ENCODE measurements at places on chromosomes 6 and 20.

GRCh38 chr6:57262488-57262887, 40.4 kb upstream of the RAB23 start:
- no peak for DNase-seq

GRCh38 chr20:1654996-1655395, 2.6 kb downstream of the SIRPG start:
- no peak for DNase-seq

GRCh38 chr6:82712826-82713225, 349.2 kb downstream of the TPBG start:
- DNase-seq = no peak

DNA sequence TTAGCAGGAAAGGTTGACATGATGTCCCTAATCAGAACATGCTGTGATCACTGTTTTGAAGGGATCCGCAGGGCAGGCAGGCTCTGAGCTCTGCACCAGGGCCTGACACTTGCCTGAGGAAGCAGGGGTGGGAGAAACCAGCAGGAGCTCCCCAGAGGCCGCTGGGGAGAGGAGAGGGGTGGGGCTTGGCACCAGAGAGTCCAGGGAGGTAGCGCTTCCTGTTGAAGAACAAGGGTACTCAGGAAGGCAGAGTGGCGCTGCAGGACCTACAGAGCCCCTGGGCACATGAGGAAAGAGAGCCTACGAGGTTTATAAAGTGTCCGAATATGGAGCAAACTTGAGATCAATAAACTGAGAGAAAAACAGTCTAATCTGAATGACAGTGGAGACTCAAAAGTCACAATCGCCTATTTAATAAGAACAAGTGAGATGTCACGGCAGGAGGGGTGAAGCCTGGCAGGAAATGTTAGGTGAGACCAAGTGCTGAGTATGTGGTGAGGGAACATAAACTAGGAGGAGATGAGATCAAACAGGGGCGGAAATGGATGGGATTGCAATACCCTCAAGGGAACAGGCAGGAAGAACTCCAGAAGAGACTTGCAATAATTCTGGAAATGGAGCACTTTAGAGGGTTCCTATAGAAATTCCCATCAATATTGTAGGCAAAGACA, 5.8 kb upstream of the TBXT start:
- DNase-seq = no peak

- no peak for DNase-seq
These were observed 136.0 kb downstream of the FNDC1 start for GRCh38 chr6:159305159-159305558.

DNA sequence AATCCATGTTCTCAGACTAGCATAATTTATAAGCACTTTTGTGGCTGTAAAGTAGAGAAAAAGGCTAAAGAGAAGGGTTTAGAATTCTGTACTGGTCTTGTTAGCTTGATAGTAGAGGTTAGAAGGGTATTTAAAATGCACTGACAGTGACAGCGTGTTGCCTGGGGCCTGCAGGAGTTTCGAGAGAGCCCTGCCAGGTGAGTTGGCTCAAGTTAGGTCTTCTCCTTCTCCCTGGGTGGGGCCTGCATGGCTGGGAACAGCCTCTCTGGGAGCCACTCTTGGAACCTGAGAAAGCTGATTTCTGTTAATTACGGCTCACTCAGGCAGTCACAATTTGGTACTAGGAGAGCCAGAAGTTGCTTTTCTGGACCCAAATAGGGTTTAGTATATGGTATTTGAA, 103.7 kb downstream of the ARID1B start:
- DNase-seq = no peak

- DNase-seq = no peak
These were observed 18.3 kb downstream of the MPC1 start for GRCh38 chr6:166364456-166364855.

- DNase-seq = no peak
These were observed 75.4 kb upstream of the LAMA2 start for GRCh38 chr6:128807577-128807976.

DNA sequence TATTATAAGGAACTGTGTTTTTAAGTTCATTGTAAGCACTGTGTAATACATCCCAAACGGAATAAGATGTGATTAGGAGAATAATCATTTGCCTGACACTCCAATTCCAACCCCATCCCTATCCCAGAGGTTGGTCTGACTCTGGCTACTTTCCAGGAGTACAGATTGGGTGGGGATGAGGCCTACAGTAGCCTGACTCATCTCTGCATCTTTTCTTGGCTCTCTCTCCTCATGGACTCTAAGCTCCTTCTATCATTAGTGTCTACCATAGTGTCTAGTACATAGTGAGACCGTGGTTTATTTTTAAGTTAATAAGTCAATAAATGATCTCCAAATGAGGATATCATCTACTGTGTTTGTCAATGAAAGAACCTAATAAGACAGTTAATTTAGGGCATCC, 92.2 kb upstream of the CNKSR3 start:
- DNase-seq = no peak

GRCh38 chr6:163720005-163720404, 305.5 kb downstream of the QKI start:
- DNase-seq = no peak

GRCh38 chr6:119331663-119332286, 17.8 kb downstream of the MAN1A1 start:
- DNase-seq = no peak

- DNase-seq = no peak
These were observed 42.7 kb downstream of the ANKRD6 start for GRCh38 chr6:89475634-89476033.

- no peak for DNase-seq
These were observed 326.7 kb upstream of the NOX3 start for GRCh38 chr6:155782320-155782731.

DNA sequence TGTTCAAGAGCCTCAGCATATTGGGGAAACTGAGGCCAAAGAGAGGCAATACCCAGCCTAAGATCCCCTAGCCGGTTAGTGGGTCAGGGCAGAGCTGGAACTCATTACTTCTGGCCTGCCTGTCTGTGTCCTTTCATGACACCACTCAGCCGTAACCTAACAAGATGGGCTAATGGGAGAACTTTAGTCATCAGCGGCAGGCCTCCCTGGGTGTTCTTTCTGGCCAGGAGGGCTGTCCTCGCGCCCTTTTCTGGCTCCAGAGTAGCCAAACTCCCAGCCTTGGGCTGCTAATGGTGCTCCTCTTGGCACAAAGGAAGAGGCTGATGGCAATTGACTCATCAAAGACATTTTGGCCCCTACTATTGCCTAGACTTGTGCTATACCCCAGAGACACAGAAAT, 76.6 kb downstream of the NCR2 start:
- DNase-seq = no peak

GRCh38 chr20:34404803-34405202, 41.7 kb downstream of the ITCH start:
- no peak for DNase-seq

GRCh38 chr20:61370841-61371303, 118.8 kb downstream of the CDH4 start:
- no peak for DNase-seq

DNA sequence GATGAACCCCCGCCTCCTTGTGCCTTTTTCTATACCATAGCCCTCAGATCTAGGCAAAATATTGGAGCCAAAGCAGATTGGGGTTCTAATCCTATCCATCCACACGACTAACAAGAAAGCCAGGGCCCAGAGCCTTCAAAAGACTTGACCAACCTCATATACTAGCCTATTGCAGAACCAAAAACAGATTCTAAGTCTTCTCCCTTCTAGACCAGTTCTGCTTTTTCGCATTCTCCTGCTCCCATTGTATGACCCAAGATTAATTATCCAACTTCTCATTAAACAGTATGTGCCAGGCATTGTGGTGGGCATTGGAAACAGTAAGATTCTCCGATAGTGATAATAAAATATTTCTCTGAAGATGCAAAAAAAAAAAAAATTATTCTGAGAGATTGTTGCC, 113.7 kb upstream of the JARID2 start:
- no peak for DNase-seq

DNA sequence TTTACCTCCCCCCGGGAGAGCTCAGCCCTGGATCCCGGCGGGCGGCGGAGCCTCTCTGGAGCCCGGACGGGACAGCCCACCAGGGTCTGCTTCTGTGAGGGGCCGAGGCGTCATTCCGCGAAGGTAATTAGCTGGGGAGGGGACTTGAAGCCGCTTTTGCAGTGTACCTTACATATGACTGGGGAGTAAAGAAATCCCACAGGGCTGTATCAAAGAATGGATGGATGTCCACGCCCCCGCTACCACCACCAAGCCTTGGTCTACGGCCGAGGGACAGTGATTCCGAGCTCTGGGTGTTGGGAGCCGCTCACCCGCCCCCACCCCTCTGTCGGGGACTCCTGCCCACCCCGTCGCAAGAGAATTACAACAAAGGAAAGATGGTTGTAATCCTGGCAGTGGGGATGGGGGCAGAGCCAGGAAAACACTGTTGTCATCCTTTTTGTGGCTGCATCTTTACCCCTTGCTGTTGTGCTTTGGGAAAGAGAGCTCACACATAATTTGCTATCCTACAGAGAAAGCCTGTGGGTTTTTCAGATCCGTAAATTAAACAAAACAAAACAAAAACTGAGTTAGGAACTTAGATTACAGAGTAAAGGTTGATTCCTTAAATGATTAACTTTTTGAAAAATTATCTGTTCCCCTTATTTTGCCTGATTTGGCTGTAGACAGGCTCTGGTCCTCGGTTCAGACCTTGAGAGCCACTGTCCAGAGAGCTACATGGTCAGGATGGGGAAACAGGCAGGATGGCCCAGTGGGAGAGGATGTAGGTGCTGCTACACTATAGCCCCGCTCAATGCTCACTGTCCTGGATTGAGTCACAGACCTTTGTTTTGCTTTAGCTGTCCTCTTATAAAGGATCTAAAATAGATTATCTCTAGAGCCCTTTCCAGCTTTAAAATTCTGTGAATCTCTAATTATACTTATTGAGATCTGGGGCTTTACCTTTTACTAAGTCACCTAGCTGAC, 997 bp upstream of the FBXO30 start:
- DNase-seq = no peak

- no peak for DNase-seq
These were observed 19.1 kb upstream of the CD93 start for GRCh38 chr20:23105193-23105592.

DNA sequence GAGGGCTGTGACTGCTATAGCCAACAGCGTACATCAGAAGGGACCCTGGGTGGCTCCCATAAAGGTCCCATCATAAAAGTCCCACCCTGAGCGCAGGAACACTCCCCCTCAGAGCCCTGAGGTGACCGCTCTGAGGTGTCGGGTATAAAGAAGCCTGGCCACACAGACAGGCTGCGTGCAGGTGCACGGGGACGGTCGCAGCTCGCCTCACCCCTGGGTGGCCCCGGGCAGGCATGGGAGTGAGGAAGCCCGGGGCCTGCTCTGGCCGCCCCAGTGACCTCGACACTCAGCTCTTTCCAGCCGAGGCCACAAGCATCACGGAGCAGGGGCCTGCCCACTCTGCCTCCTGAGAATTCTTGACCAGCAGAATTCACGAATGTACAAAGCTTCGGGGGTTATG, 14.4 kb upstream of the RNASET2 start:
- no peak for DNase-seq

- peak; percentile 82 for DNase-seq
These were observed 2.5 kb upstream of the BHLHE23 start for GRCh38 chr20:63009045-63009961.

GRCh38 chr6:31354864-31355582, 2.0 kb downstream of the HLA-B start:
- DNase-seq = no peak

GRCh38 chr20:60748086-60748485, 504.0 kb upstream of the CDH4 start:
- no peak for DNase-seq

DNA sequence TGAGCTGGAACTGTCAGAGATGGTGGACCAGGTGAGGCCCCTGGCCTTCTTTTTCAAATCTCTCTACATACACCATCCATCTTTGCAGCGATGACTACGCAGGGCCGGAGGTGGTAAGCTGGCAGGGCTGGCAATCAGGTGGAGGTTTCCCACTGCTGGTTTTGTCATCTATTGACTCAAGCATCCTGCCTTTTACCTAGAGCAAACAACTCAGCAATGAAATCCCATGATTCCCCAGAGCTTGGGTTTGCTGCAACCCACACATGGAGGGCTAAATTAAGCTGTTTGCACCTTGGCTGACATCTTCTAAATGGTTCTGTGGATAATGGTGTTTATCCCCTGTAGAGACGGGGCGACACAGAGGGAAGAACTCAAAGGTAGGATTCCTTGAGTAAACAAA, 170.2 kb downstream of the SCP2D1 start:
- DNase-seq = no peak

DNA sequence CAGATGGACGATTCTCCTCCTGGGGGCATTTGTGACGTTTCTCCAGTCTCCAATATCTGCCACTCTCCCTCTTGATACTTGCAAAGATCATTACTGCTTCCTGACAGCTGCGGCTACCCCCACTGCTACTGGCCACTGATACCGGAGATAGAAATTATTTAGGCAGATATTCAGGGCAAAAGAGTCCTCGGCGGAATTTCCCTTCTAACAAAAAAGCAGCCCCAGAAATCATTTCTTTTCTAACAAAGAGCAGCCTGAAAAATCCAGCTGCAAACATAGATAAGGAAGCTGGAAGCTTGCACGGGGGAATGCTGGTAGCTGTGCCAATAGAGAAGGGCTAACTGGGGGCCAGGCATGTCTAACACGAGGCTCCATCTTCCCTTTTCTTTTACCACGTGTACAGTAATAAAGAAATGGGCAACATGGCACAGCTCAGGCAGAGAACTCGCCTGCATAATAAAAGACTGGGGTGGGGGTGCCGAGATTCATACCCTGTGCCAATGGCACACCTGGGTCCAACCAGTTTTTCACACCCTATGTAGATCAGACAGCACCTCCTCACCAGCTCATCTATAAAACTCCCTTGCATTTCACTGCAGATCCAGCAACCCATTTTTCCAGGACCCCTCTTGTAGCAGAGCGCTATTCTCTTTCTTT, 6.1 kb downstream of the TP53RK start:
- no peak for DNase-seq

DNA sequence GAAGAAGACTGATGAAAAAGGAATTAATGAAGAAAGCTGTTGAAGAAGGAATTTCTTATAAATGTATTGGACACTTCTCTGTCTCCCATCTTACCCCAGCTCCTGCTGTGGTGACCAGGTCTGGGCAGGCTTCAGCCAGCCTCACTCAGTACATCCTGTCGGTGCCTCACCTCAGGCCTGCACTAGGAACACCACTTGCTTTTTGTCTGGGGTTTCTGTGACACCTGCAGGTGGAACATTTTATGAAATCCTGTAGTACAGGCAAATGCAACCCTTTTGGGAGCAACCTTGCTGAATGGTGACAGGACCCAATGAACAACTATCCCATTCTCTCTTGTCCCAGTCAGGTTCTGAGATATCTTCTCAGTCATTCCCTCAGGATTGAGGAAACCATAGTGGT, 129.7 kb downstream of the PRDM13 start:
- DNase-seq = no peak

GRCh38 chr6:166499350-166500163, 86.9 kb downstream of the RAMACL start:
- DNase-seq = no peak

DNA sequence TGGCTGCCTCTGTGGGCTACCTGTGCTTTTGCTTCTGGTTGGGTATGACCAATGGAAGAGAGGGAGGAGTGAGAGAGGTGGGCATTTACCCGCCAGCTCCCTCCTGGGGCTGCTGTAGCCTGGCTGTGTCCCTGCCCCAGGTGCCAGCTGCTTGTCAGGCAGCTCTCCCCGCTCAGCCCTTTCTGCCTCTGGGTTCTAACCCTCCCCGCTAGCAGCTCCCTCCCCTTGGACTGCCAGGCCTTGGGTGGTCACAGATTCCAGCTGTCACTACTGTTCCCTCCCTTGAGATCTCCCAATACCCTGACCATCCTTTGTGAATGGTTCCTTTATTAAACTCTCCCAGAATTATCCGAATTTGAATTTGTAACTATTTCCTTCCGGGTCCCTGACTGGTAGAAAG, 95.5 kb upstream of the RNF24 start:
- DNase-seq = no peak
